Uterus (tissue), 4 donors: ENCODE measurements at places on chromosomes 13 and 19. TPM values are rescaled to one million over a fixed set of nuclear protein-coding genes. Genes with fewer than 3 reads are reported as not detected.

DNA sequence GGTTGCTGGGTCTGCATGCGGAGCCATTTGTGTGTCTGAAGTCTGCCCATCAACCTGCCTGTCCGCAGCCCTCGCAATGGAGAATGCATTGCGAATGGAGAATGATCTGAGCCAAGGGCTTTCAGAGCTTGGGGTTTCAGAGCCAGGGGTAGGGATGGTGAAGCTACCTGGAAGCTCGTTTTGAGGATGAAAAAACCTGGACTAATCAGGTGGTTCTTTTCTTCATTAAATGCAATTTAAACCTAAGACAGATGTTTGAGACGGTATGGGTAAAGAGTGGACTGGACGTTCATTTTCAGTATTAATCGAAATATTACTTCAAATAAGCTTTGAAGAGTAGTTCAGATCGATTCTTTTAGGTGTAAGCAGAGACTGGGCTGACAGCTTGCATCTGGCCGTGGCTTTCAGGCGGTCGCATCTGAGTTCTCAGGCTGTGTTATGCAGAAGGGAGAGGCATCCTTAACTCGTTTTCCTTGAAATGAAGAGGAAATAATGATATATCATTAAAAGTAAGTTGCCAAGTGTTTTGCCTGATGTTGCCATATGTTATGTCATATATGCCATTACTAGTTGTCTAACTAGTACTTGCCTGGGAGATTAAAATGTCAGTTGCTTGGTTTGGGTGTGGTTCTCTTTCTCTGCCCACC lies 801 bp downstream of the MCF2L start:
- no peak for DNase-seq

TECR gene
- total RNA-seq = 68.2 TPM

- DNase-seq = no peak
These were observed 22.8 kb upstream of the ERVV-1 start for GRCh38 chr19:52990759-52991418.

ANGPTL8 gene
- 3.0 TPM for total RNA-seq
